Hematopoietic multipotent progenitor cell treated with erythropoietin and hydrocortisone succinate and interleukin-3 and kit ligand, for 15 days (in vitro differentiated cells): ENCODE measurements at places on chromosomes 7 and 10.

DNA sequence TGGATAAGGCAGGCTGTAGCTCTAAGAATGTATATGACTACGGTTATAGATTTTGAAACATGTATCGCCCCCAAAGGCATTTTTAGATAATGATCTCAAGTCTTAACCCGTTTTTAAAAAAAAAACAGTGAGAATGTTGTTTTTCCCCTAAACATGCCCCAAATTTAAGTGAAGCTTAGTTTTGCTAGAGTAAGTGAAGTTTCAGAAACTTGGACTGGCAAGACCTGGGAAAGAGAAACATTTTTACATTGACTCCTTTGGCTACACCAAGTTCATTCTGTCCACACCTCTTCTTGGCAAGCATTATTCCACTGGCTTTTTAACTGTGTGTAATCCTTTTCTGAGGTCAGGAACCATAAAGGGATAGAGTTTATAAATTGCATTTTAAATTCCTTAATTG lies 216.7 kb upstream of the CELF2 start:
- no peak for DNase-seq

DNA sequence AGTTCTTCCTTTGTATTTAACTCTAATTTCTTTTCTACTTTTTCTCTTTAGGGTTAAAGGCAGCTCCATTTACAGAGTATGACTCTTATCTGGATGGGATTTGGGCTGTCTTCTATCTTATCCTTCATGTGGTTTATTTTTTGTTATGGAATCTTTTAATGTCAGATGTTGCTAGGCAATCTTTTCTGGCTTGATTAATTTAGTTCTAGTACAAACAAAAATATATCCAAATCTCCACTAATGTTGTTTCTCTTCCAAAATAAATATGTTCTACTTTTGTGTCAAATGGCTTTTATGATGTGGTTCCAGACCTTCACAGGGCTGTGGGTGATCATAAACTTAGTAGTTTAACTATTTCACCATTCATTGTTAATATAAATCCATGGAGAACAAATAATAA lies 246.9 kb downstream of the AHR start:
- DNase-seq = no peak

DNA sequence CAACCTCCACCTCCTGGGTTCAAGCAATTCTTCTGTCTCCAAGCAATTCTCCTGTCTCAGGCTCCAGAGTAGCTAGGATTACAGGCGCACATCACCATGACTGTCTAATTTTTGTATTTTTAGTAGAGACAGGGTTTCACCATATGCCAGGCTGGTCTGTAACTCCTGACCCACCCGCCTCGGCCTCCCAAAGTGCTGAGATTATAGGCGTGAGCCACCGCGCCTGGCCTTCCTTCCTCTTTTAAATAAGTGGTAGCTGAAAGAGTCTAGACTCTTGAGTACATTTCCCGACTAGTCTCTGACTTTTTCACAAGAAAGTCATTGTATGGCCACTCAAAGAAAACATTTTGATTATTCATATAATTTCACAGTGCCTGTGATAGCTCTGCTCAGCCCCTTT lies 636.2 kb upstream of the ANKRD30A start:
- no peak for DNase-seq

- DNase-seq = no peak
Measured at GRCh38 chr7:80017101-80017698, 117.4 kb upstream of the GNAI1 start.

- DNase-seq = no peak
Measured at GRCh38 chr7:117731455-117731854, 141.8 kb downstream of the CTTNBP2 start.

- DNase-seq = no peak
Measured at GRCh38 chr7:17910377-17910776, 29.9 kb downstream of the SNX13 start.
